ENCODE measurements at places on chromosomes 1 and 21.
A peak's percentile ranks its signal among the peaks of the same experiment; 100 is the strongest.

- no peaks in the 10 kb centered on the region for H3K27me3 ChIP-seq
- no peak overlapping the region for H3K27ac ChIP-seq
- DNase-seq = no peak
- H3K4me3 ChIP-seq = no peak overlapping the region
- no peaks in the 10 kb centered on the region for H3K4me1 ChIP-seq
- no peaks in the 10 kb centered on the region for H3K36me3 ChIP-seq
These were observed 112.0 kb downstream of the SYF2 start for GRCh38 chr1:25120281-25120680.

DNA sequence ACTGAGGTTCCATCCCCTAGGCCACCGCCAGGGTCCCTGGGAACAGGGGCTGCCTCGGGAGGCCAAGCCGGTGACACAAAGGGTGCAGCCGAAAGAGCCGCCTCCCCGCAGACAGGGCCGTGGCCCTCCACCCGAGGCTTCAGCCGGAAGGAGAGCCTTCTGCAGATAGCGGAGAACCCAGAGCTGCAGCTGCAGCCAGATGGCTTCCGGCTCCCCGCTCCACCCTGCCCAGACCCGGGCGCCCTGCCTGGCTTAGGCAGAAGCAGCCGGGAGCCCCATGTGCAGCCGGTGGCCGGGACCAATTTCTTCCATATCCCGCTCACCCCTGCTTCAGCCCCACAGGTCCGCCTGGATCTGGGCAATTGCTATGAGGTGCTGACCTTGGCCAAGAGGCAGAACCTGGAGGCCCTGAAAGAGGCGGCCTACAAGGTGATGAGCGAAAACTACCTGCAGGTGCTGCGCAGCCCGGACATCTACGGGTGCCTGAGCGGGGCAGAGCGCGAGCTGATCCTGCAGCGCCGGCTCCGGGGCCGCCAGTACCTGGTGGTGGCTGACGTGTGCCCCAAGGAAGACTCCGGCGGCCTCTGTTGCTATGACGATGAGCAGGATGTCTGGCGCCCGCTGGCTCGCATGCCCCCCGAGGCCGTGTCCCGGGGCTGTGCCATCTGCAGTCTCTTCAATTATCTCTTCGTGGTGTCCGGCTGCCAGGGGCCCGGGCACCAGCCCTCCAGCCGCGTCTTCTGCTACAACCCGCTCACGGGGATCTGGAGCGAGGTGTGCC, 1.4 kb downstream of the KLHDC7A start:
- H3K4me3 ChIP-seq = peak overlapping the region; percentile 36
- DNase-seq = no peak
- H3K36me3 ChIP-seq = peaks cover 25% of the 10 kb centered on the region

DNA sequence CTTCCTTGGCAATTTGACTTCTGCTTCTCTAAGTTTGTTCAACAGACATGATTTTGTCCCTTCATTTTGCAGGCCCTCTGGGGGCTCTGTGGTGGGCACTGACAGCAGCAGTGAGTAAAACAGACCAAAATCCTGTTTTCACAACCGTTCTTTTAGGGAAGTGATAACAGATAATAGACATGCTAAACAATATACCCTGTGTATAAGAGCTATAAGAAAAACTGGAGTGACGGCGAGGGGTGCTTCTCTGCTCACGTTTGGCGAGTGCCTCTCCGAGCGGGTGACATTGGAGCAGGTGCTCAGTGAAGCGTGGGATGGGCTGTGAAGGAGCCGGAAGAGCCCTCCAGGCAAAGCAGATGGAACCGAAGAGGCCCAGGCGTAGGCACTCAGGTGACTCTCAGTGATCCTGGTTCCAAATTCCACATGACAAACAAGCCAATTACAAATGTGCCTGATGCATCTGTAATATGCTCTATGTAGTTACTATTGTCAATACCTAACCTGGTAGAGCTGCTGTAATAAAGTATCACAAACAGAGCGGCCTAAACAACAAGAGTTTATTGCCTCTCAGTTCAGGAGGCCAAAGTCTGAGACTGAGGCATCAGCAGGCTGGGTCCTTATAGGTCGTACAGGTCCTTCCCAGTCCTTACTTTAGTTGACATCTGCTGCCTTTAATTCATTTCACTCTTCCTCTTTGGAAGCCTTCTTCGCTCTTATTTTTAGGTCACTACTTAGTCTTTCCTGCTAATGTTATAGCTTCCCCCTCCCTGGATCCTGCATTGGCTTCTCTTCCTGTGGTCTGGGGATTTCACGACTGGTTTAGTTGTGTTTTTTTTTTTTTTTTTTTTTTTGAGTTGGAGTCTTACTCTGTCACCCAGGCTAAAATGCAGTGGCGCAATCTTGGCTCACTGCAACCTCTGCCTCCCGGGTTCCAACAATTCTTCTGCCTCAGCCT, 20.1 kb downstream of the OR2B11 start:
- peaks cover 6% of the 10 kb centered on the region for H3K4me1 ChIP-seq
- no peaks in the 10 kb centered on the region for H3K27me3 ChIP-seq
- H3K36me3 ChIP-seq = no peaks in the 10 kb centered on the region

DNA sequence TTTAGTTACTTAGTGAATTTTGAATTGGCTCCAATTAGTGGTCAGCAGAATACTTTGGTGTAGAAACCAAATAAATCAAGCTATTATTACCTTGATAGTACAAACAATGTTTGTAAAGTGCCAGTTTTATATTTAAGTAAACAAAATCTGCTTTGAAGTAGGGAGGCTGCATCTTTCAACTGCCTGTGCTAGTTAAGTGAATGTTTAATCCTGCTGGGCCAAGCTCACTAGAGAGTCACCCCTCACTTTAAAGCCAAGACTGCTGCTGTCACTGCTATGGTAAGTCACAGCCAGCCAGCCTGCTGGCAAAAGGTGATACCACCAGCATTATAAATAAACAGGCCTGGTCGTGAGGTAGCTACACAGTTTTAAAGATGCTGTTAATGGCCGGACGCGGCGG, 10.3 kb upstream of the CFAP126 start:
- H3K27me3 ChIP-seq = no peaks in the 10 kb centered on the region
- no peak overlapping the region for H3K27ac ChIP-seq
- H3K4me1 ChIP-seq = no peaks in the 10 kb centered on the region
- DNase-seq = no peak
- H3K36me3 ChIP-seq = no peaks in the 10 kb centered on the region

DNA sequence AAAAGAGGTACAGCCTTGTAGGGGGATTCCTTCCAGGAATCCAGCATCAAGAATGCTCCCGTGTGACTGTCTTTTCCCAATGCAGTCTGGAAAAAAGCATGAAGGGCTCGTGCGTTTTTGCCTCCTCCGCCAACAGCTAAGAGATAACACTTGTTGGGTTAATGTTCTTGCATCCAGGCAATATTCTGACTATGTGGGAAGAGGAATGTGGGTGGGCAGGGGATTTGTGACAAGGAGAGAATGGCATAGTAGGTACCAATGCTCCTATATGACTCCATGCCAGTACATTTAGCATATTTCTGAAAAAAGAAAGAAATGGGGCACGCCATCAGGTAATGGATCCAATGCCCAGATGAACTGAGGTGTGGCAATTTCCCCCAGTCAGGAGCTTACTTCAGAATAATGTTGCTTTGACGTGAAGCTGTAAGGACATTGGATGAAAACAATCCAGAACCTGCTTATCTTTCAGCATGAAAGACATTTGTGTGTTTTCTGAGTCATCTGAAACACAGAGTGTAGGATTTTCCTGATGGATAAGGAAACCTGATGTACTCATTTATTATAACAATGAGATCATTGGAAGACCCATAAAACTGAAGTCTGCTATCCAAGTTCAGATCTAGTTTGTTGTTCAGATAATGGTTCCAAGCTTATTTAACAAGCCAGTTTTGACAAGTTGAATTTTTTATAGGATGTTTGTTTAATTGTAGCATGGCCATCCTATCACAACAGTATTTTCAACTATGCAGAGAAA, 105.5 kb downstream of the LYPLAL1 start:
- no peaks in the 10 kb centered on the region for H3K27me3 ChIP-seq
- H3K4me1 ChIP-seq = no peaks in the 10 kb centered on the region
- H3K27ac ChIP-seq = no peak overlapping the region
- DNase-seq = no peak
- H3K36me3 ChIP-seq = no peaks in the 10 kb centered on the region

GRCh38 chr1:151705753-151706463, 10.7 kb downstream of the CELF3 start:
- H3K4me1 ChIP-seq = no peaks in the 10 kb centered on the region
- H3K36me3 ChIP-seq = peaks cover 3% of the 10 kb centered on the region
- no peak overlapping the region for H3K4me3 ChIP-seq
- no peak for DNase-seq
- H3K27ac ChIP-seq = peak overlapping the region; percentile 74
- H3K27me3 ChIP-seq = no peaks in the 10 kb centered on the region

- no peak overlapping the region for H3K4me3 ChIP-seq
- DNase-seq = no peak
- no peaks in the 10 kb centered on the region for H3K36me3 ChIP-seq
These were observed 5.5 kb upstream of the PTGER3 start for GRCh38 chr1:71053146-71053545.

GRCh38 chr1:218811497-218811896, 362.2 kb upstream of the LYPLAL1 start:
- no peaks in the 10 kb centered on the region for H3K27me3 ChIP-seq
- no peak overlapping the region for H3K4me3 ChIP-seq
- no peak for DNase-seq
- H3K4me1 ChIP-seq = no peaks in the 10 kb centered on the region
- H3K27ac ChIP-seq = no peak overlapping the region
- no peaks in the 10 kb centered on the region for H3K36me3 ChIP-seq

- no peak overlapping the region for H3K4me3 ChIP-seq
- no peaks in the 10 kb centered on the region for H3K36me3 ChIP-seq
- H3K4me1 ChIP-seq = peaks cover 12% of the 10 kb centered on the region
- DNase-seq = no peak
- peaks cover 23% of the 10 kb centered on the region for H3K27me3 ChIP-seq
These were observed 84.4 kb downstream of the NIBAN1 start for GRCh38 chr1:184889902-184890301.

DNA sequence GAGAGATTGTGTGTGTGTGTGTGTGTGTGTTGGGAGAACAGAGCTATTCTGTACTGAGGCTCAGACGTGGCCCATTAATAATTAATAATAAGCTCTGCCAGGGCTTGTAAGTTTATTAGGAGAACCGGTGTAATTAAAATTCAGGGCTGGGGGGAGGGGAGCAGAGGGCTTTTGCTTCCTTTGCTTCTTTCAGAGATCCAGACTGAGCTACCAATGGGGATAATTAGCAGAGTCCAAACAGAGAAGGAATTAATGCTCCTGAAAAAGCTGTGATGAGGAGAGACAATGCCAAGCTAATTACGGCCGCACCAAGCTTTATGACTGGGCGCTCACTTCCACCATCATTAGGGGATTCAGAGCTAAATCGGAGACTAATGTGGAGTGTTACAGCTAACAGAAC, 4.5 kb downstream of the SYT6 start:
- no peak overlapping the region for H3K4me3 ChIP-seq
- peaks cover 81% of the 10 kb centered on the region for H3K4me1 ChIP-seq
- DNase-seq = no peak
- H3K27me3 ChIP-seq = peaks cover 6% of the 10 kb centered on the region

DNA sequence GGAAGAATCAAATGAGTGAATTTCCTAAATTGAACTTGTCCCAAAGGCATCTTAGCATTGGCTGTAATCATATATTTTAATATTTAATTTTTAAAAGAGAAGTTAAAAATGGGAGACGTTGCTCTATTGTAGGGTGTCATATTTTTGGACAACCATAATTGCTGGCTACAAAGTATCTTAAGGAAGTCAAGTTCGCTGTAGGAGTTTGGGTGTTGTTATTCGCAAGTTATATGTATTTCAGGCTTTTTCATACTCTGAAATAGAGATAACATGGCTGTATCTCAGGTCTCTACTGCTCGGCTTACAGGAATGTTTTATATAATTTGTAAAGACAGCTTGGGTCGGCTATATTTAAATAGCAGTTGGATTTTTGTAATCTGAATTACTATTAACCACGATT, 852 bp downstream of the TMEM50A start:
- H3K4me1 ChIP-seq = peaks cover 18% of the 10 kb centered on the region
- no peaks in the 10 kb centered on the region for H3K27me3 ChIP-seq
- no peak for DNase-seq
- peak overlapping the region; percentile 82 for H3K4me3 ChIP-seq

DNA sequence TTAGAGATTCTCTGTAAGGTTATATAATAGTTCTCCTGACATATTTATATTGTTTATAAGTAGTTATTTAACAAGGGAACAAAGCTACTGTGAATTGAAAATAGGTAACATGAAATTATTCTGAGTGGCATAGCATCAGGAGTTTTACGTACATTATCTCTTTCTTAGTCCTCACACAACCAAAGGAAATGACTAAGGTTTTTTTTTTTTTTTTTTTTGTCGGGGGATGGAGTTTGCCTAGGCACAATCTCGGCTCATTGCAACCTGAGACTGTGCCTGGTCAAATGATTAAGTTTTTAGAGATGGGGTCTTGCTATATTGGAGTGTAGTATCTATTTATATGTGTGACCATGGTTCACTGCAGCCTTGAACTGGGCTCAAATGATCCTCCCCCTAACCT, 24.9 kb downstream of the TMED5 start:
- no peak overlapping the region for H3K4me3 ChIP-seq
- peaks cover 11% of the 10 kb centered on the region for H3K36me3 ChIP-seq
- no peak for DNase-seq
- H3K4me1 ChIP-seq = peaks cover 6% of the 10 kb centered on the region
- no peaks in the 10 kb centered on the region for H3K27me3 ChIP-seq

DNA sequence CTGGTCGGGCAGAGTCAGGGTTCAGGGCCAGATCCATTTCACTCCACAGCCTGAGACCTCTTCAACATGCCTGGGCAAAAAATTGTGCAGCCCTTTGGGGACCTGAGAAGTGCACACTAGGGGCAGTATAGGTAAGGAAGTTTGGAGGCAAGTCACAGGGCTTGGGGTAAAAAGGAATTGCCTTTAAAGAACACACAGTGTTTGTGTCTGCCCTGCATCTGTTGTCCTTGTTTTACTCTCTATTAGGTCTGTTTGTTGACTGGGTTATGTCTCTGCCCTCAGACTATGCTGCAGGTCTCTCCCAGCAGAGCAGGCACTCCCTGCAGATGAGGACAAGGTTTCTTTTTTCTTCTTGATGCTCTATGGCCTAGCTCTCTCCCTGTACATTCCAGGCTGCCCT, 22.0 kb downstream of the LDLRAD2 start:
- DNase-seq = no peak
- H3K27ac ChIP-seq = no peak overlapping the region
- H3K27me3 ChIP-seq = no peaks in the 10 kb centered on the region
- no peaks in the 10 kb centered on the region for H3K4me1 ChIP-seq
- peaks cover 57% of the 10 kb centered on the region for H3K36me3 ChIP-seq
- H3K4me3 ChIP-seq = no peak overlapping the region
